Activated T-cell treated with anti-CD3 and anti-CD28 coated beads, Interleukin-2, amount 50 U/mL, for 24 hours (primary cell): ENCODE measurements at places on chromosomes 2 and 18.

- peak overlapping the region; percentile 92 for H3K27ac ChIP-seq
- H3K36me3 ChIP-seq: no peaks in the 10 kb centered on the region
- peaks cover 50% of the 10 kb centered on the region for H3K4me1 ChIP-seq
- peak overlapping the region; percentile 82 for H3K4me3 ChIP-seq
Measured at GRCh38 chr2:86807133-86807467, 16.4 kb upstream of the CD8A start.

DNA sequence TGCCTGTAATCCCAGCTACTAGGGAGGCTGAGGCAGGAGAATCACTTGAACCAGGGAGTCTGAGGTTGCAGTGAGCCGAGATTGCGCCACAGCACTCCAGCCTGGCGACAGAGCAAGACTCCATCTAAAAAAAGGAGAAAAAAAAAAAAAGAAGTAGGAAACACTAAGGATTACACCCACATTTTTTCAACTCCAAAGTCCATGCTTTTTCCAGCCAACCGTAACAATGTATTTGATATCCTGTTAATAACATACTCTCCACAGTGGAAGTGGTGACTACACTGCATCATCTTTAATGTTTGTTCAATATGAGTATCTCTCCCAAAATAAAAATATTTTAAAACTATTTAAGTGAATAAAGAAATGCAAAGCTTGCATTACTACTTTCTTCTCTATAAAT lies 481.6 kb upstream of the ACVR2A start:
- no peak for DNase-seq
- H3K27ac ChIP-seq: no peak overlapping the region
- no peak overlapping the region for H3K4me3 ChIP-seq

DNA sequence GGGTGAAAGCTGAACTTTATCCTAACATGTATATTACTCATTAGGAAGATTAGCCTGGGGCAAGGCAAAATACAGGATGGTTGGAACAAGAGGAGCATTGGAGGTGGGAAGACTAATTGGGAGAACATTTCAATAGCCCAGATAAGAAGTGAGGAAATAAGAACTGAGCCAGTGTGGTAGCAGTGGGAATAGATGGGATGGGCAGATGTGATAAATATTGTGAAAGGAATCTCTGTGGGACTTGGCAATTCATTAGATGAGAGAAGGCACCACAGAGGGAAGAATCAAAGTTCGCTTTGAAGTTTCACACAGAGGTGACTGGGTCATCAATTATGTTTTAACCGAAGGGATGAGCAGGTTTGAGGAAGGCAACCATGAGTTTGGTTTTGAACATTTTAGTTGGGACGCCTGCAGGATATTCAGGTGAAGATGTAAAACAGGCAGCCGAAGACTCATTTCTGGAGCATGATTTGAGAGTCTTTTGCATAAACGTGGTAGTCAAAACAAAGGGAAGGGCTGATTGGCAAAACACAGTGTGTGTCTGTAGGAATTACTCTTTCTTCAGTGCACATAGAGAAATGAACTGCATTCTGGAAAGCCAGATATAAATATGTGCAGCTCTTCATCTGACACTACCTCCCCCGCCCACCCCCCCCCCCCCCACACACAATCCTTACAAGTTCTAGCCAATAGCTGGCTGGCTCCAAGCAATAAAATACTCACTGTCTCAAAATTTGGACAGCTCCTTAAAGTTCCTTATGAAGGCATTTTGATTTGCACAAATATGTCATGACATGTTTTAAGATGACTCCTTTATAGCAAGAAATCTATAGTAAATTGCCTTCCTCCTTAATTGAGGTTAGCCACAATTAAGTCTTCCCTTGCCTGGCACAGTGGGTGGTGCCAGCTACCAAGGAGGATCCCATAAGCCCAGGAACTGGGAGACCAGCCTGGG lies 1.9 kb upstream of the SLC1A4 start:
- no peak for DNase-seq
- peaks cover 16% of the 10 kb centered on the region for H3K27me3 ChIP-seq
- H3K4me3 ChIP-seq: peak overlapping the region; percentile 60
- peaks cover 13% of the 10 kb centered on the region for H3K36me3 ChIP-seq
- peak overlapping the region; percentile 47 for H3K27ac ChIP-seq

GRCh38 chr18:49869354-49869753 lies 56.0 kb upstream of the ACAA2 start:
- peaks cover 3% of the 10 kb centered on the region for H3K4me1 ChIP-seq
- H3K27ac ChIP-seq: no peak overlapping the region
- DNase-seq: no peak
- no peak overlapping the region for H3K4me3 ChIP-seq
- no peaks in the 10 kb centered on the region for H3K36me3 ChIP-seq

DNA sequence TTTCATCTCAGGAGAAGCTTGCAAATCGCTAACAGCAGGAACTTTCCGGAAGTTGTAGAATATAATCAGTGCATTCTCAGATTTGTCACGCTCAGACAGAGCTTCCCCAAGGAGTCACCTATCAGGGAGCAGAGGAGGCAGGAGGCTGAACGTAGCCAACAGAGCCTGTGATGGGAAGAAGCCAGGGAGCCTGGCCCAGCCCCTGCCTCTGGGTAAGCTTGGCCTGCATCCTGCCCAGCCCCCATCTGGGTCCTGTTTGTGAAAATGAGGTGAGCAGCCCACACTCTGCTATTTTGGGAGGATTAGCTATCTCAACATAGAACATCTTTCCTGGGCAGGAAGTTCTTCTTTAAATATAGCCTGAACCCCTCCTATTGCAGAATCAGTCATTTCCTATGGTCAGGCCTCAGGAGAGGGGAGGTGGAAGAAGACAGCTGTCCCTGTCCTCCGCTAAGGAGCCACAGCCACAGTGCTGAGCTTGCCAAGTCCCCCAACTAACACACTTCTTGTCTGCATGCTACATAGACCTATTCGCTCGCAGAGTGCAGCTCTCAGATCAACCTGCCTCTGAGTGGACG lies 19.2 kb upstream of the PKDCC start:
- H3K36me3 ChIP-seq: no peaks in the 10 kb centered on the region
- no peaks in the 10 kb centered on the region for H3K4me1 ChIP-seq
- peaks cover 14% of the 10 kb centered on the region for H3K27me3 ChIP-seq
- no peak for DNase-seq

- H3K27ac ChIP-seq: peak overlapping the region; percentile 88
- peaks cover 15% of the 10 kb centered on the region for H3K36me3 ChIP-seq
- H3K4me1 ChIP-seq: peaks cover 74% of the 10 kb centered on the region
- peak overlapping the region; percentile 6 for H3K4me3 ChIP-seq
Measured at GRCh38 chr18:9147440-9148202, 11.0 kb downstream of the ANKRD12 start.

- H3K27me3 ChIP-seq: no peaks in the 10 kb centered on the region
- H3K4me1 ChIP-seq: peaks cover 16% of the 10 kb centered on the region
Measured at GRCh38 chr2:69720404-69720803, 21.5 kb upstream of the ANXA4 start.

- no peak overlapping the region for H3K4me3 ChIP-seq
- DNase-seq: no peak
- H3K27me3 ChIP-seq: no peaks in the 10 kb centered on the region
- H3K27ac ChIP-seq: no peak overlapping the region
- H3K4me1 ChIP-seq: no peaks in the 10 kb centered on the region
Measured at GRCh38 chr18:73136134-73136533, 268.3 kb upstream of the NETO1 start.

DNA sequence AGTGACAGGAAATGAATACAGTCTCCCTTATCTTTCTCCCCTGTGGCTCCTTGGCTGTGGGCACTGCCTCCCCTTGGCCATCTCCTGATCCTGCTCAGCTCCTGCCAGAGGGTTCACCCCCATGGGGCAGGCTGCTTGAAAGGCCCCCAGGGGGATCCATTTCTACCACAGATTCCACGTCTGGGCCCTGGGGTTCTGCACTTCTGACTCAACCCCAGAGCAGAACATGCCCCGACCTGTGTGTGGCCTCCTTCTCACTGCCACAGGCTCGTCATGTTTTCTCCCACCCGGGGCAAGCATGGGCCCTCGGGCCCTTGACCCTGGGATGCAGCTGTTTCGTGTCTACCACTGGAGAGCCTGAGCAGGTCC lies 122.2 kb downstream of the ACKR3 start:
- H3K36me3 ChIP-seq: no peaks in the 10 kb centered on the region
- H3K27me3 ChIP-seq: peaks cover 51% of the 10 kb centered on the region
- no peak overlapping the region for H3K4me3 ChIP-seq
- no peak for DNase-seq

- no peaks in the 10 kb centered on the region for H3K36me3 ChIP-seq
- H3K4me3 ChIP-seq: no peak overlapping the region
- H3K4me1 ChIP-seq: no peaks in the 10 kb centered on the region
- no peak overlapping the region for H3K27ac ChIP-seq
- no peak for DNase-seq
- H3K27me3 ChIP-seq: peaks cover 22% of the 10 kb centered on the region
Measured at GRCh38 chr2:98378901-98379300, 32.6 kb downstream of the CNGA3 start.

DNA sequence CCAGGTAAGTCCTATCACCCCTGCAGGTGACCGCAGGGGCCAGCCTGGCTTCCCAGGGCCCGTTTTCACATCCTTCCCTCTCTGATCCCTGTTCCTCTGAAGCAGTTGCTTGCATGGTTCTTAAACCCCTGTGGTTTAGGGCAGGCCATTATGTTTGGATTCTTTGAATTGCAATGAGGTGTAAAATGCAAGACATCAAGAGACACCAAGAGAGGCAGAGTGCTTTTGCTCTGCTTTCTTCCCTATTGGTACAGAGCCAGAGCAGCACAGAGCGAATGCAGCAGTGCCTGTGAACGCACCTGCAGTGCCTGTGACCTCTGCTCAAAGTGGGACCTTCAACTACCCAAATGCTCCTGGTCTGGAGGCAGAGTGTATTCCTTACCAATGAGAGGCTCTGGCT lies 7.6 kb downstream of the RFX8 start:
- H3K4me3 ChIP-seq: no peak overlapping the region
- no peaks in the 10 kb centered on the region for H3K4me1 ChIP-seq
- no peaks in the 10 kb centered on the region for H3K36me3 ChIP-seq
- no peak for DNase-seq
- H3K27me3 ChIP-seq: peaks cover 7% of the 10 kb centered on the region
- H3K27ac ChIP-seq: no peak overlapping the region

- H3K27me3 ChIP-seq: no peaks in the 10 kb centered on the region
- DNase-seq: no peak
- no peaks in the 10 kb centered on the region for H3K36me3 ChIP-seq
- H3K4me3 ChIP-seq: no peak overlapping the region
- no peaks in the 10 kb centered on the region for H3K4me1 ChIP-seq
Measured at GRCh38 chr2:150575861-150576260, 88.4 kb upstream of the RND3 start.

GRCh38 chr2:191739194-191739593 lies 61.3 kb downstream of the NABP1 start:
- H3K36me3 ChIP-seq: no peaks in the 10 kb centered on the region
- no peak for DNase-seq
- H3K27ac ChIP-seq: no peak overlapping the region
- H3K27me3 ChIP-seq: peaks cover 18% of the 10 kb centered on the region

GRCh38 chr18:3094338-3094684 lies 81.4 kb upstream of the LPIN2 start:
- peaks cover 25% of the 10 kb centered on the region for H3K4me1 ChIP-seq
- no peak overlapping the region for H3K27ac ChIP-seq
- no peak for DNase-seq
- no peaks in the 10 kb centered on the region for H3K27me3 ChIP-seq
- no peaks in the 10 kb centered on the region for H3K36me3 ChIP-seq

DNA sequence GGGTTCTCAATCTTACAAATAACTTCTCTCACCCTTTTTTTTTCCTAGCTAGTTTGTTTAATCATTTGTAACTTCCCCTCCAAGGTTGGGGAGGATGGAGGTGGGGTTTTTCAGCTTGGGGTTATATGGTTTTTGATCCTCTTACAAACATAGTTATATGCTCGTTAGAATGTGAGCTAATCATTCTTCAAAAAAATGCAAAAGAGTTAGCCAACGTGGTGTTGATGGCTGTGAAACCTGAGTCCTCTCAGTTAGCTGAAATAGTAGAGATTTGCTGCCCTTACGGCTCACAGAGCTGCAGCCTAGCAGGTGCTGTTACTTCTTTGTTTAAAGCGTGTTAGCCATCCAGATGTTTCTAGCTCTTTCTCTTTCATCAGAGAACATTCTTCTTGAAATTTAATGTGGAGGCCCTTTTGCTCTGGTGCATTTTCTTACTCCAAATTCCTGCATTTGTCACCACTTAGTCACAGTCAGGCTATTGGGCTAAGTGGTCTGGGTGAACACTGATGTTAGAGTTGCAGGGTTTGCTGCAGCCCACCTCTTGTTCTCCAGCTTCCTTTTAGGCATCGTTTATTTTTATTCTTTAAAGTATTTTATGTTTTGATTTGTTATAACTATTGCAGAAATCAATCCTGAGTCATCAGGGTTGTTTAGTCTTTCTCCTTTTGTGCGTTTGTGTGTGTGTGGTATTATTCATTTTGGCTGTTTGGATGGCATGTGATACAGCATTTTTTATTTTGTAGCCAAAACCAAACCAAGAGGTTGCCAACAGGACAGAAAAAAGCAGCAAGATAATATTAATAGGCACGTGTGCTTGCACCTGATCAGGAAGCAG lies 41.1 kb downstream of the LIMS1 start:
- peak overlapping the region; percentile 73 for H3K27ac ChIP-seq
- H3K4me1 ChIP-seq: peaks cover 31% of the 10 kb centered on the region
- DNase-seq: no peak
- H3K27me3 ChIP-seq: no peaks in the 10 kb centered on the region
- H3K36me3 ChIP-seq: no peaks in the 10 kb centered on the region

GRCh38 chr18:37483984-37484819 lies 81.4 kb downstream of the CELF4 start:
- H3K27ac ChIP-seq: no peak overlapping the region
- no peak overlapping the region for H3K4me3 ChIP-seq
- DNase-seq: no peak
- peaks cover 71% of the 10 kb centered on the region for H3K27me3 ChIP-seq

- no peaks in the 10 kb centered on the region for H3K27me3 ChIP-seq
- DNase-seq: no peak
- H3K27ac ChIP-seq: no peak overlapping the region
- no peak overlapping the region for H3K4me3 ChIP-seq
- no peaks in the 10 kb centered on the region for H3K36me3 ChIP-seq
Measured at GRCh38 chr2:98764499-98764898, 33.6 kb upstream of the MGAT4A start.

DNA sequence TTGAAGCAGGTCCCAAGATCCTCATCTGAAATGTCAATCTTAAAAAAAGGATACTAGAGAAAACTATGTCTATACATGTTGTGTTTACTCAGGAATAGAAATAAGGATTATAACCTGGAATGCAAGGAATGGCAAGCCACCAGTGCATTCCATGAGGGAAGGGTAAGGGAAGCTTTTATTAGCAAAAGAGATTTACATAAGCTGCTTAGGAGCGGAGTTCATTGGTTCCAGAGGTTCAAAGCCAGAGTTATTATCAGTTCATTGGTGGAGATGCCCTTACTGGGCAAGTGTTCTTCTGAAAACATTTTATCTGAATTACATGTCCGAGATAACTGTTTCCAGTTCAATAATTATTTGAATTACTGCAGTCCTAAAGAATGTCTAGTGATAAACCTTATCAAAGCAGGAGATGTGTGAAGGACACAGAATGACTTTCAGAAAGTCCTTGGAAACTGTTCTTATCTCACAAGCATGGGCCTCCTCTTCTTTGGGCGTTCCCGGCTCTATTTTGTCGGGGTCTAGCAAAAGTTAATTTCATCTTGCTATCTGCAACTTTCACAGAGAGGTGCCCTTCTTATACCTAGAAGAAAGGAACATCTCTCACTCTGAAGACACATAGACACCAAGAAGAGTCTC lies 23.5 kb downstream of the COMMD1 start:
- H3K36me3 ChIP-seq: peaks cover 15% of the 10 kb centered on the region
- H3K4me1 ChIP-seq: no peaks in the 10 kb centered on the region
- no peaks in the 10 kb centered on the region for H3K27me3 ChIP-seq
- H3K27ac ChIP-seq: no peak overlapping the region
